RKO (cell line): ENCODE measurements at places on chromosomes 2 and 18.

DNA sequence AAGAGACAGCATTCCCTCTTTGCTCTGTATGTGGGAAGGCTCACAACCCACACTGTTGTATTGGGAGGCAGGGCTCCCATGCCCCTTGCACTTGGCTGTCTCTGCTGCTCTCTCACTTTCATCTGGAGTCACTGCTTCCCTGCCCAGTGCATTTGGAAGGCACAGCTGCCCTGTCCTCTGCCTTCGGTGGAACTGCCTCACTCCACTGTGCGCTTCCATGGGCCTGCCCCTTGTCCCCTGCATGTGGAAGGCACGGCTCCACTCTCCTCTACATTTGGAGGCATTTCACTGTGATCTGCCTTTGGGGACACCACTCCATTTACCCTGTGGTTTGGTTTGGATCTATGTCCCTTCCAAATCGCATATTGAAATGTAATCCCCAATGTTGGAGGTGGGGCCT lies 9.1 kb upstream of the PROM2 start:
- DNase-seq, result no peak

DNA sequence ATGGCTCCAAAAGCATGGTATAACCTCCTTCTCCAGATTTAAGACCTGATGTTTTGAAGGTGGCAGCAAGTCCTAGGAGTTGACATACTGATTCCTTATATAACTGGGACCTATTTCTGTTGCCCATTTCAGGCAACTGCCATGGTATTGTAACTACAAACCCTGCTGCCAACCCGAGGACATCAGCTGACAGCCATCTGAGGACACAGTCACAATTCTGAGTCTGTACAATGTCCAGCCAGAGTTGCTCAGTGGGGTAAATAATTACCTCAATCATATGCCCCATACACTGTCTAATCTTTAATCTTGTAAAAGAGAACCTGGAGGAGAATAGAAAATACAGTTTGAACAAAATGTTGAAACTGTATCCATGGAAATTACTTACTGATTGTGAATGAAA lies 8.7 kb upstream of the GAREM2 start:
- no peak for DNase-seq

GRCh38 chr2:53896864-53897263 lies 37.1 kb upstream of the GPR75 start:
- peak; percentile 92 for DNase-seq

DNA sequence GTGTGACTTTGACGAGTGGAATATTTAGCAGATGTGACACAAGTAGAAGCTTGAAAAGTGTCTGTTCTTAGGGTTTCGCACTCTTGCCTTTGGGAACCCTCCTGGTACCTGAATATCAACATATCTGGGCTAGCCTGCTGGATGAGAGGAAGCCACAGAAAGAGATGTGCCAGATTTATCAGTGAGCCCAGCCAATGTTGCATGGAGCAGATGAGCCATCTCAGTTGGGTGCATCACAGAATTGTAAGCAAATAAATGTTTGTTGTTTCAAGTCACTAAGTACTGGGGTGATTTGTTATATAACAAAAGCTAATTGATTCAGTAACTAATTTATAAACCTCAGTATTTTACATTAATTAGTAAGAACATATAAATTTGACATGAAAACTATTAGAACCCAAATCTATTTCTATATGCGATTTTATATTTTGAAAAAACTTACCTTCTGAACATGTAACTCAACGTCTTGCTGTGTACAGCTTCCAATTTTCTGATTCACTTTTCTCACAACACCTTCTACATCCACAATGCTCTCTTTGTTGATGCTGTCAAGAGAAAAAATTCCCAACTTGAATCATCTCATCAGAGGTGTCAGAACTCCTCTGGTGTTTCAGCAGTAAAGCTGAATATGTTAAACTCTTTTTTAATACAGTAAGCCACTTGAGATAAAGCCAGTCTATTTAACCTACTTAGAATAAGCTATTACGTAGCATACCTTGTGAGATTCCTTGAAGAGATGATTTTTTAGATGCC lies 42.3 kb downstream of the DARS1 start:
- no peak for DNase-seq

DNA sequence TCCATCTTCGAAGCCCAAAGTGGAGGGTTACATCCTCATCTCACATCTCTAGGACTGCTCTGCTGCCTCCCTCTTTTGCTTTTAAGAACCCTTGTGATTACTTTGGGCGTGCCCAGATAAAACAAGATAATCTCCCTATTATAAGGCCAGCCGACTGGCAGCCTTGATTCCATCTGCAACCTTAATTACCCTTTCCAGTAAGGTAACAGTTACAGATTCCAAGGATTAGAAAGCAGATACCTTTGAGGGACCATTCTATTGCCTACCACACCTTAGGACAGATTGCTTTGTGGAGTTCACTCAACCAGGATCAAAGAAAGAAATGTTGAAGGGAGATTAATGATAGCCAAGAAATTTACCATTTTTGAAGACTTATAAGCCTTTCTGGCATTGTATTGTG lies 250.8 kb upstream of the ACVR2A start:
- DNase-seq, result no peak

DNA sequence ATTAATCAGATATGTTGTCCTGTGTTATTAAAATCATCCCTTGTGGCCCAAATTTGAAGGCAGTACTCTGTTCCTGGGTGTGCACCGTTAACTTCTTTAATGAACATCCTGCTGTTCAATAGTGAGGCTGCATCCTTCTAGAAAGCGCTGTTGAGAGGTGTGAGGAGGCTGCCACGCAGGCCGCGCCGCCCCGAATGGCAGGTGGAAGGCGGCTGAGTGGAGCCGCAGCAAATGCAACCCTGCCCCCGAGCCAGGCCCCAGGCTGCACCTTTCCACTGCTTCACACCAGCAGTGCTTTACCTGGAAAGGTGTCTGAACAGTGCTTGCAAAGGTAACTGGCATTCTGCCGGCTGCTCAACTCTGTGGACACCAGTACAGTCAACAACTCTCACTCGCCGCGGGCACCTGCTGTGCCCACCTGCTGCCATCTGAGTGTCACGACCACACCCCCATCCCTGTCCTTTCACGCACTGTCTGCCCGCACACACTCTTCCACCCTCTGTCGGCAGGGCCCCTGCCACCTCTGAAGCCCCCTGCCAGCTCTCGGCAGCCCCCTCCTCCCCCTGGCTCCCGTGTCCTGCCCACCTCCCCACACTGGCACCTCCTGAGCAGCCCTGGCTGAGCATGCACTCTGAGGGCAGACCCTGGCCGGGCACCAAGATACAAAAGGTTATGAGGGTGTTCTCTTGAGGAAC lies 70.9 kb downstream of the ODC1 start:
- DNase-seq, result no peak

DNA sequence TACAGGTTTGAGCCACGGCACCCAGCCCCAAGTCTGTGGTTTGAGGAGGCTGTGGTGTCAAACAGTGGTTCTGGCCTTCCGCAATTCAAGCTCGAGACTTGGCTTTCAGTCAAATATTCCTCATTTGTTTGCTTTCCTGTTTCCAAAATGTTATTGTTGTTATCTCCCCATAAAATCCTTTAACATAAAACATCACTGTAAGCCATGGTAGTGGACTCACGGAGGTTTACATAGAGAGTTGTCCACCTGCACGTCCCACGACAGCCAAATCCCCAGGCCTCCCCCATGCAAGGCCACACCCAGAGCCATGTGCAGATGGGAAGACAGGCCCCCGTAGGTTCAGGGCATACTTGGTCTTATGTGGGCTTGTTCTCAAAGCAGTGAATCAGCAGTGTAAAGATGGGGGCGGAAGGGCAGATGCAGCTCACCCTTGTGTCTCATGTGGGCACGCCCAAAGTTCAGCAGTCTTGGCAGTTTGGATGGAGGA lies 18.9 kb upstream of the ST3GAL5 start:
- DNase-seq, result no peak

DNA sequence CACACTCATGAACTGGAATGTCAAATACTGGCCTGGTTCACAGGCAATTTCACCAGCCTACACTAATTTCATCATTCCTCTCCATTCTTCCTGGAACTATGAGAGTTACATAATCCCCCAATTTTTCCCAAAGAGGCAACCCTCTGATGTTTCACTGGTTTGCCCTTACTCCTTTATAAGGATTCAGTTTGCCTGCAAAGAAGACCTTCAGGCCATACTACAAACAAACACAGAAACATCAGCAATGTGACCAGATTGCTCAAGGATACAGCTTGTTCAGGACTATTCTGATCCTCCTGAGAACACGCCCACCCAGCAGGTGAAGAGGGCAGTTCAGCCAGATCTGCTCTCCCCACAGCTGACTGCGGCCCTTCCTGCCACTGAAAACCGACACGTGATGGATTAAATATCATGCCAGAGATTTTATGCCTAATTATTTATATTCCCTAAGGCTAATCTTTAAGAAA lies 215.5 kb downstream of the ETAA1 start:
- no peak for DNase-seq

- no peak for DNase-seq
Measured at GRCh38 chr18:13321923-13322322, 103.4 kb downstream of the LDLRAD4 start.

DNA sequence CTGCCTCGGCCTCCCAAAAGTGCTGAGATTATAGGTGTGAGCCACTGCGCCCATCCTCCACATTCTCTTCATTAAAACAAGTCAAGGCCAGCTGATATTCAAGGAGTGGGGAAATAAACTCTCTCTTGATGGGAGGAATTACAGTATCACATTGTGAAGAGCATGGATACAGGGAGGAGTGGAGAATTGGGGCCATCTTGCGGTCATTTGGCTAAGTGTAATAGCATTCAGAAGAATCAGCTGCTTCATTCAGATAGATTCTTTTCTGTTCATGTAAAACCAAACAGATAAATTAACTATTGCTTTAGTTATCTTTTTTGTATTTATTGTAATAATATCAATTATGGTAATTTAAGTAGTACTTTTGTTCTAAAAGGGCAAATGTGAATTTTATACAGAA lies 156.3 kb downstream of the UBR3 start:
- DNase-seq, result no peak

DNA sequence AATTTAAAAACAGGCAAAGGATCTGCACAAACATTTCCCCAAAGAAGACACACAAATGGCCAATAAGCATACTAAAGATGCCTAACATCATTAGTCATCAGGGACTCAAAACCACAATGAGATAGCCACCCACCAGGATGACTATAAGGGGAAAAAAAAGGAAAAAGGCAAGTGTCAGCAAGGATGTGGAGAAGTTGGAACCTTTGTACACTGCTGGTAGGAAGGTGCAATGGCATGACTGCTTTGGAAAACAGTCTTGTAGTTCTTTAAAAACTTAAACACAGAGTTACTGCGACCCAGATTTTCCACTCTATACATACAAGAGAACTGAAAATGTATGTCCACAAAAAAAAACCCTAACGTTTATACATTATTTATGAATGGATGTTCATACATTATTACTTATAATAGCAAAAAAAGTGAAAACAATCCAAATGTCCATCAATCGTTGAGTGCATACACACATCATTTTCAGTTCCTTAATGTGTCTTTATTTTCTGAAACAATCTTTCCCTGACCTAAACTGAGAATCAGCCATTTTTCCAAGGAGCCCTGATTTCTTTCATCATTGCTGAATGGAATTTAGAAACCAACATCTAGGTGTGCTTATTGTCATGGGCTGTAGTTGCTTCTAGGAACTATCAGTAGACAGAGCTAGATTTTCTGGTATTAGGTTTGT lies 64.7 kb upstream of the TLK1 start:
- peak; percentile 96 for DNase-seq

DNA sequence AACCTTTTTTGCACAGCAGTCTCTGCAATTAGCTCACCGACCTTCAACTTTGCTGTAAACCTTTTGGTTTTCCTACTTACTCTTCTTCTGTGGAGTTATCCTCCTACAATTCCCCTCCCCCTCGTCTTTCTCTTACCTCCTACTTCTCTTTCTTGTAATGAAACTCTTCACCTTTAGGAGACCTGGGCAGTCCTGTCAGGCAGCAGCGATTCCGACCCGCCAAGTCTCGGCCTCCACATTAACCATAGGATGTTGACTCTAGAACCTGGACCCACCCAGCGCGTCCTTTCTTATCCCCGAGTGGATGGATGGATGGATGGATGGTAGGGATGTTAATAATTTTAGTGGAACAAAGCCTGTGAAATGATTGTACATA lies 8.3 kb downstream of the TBR1 start:
- DNase-seq, result no peak

DNA sequence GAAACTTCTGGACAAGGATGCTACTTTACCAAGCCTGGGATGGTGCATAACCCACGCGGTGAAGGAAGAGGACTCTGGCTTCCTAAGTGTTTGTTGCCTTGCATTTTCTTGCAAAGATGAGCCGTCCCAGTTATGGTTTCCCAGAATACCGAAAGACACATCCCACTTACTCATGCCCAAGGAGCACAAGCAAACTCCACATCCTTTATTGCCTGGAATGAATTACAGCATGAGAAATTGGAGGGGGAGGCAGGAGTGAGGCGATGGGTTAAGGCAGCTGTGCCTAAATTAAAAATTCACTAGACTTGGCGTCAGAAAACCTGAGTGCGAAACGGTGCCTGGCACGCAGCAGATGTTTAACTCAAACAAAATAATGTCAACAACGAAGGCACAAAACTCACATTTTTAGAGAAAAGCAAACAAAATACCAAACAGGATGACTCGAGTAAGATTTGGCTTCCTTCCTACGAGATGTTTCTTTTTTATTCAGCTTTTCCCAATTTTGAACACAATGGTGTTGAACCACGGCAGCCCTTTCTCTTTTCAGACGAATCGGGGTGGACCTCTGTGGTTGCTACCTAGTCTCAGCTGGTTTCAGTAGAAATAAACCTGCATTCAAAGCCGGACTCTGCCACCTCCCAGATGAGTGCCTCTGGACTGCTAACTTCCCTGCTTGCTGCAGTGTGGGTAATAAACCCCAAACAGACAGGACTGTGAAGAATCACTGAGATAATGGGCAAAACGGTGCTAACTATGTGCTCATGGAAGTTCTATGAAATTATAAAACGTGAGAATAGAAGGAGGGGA lies 100.3 kb upstream of the NCK2 start:
- DNase-seq, result no peak

DNA sequence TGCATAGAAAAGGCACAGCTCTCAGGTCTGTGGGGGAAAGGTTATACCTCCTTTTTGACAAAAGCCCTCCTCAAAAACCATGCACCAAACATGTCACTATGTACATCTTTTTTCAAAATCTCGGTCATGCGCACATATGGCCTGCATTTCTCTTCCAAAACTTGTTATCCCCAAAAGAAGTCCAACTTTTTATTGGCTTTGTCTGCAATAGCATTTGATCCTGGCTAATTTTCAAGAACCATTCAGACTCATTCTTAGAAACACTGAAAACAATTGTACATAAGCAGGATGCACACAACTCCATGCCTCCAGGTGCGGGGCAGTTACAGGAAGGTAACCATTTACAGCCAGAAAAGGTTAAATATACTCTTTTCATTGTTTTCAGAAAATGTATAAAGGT lies 21.9 kb downstream of the SERTAD2 start:
- no peak for DNase-seq

DNA sequence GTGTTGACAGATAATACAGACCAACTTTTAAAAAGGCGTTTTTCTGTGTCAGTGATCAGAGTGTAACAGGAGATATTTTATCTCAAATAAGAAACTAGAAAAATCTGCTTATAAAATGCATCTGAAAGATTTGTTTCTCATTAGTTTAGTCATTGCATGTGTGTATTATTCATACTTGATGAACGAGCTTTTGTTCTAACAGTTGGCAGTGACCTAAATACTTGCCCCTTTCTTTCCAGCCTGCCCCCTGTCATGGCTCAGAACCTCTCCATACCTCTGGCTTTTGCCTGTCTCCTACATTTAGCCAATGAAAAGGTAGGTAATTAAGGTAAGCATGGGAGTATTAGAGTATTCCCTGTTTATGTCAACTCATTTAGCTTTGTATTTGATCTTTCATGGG lies 33.6 kb downstream of the NCAPH start:
- DNase-seq, result no peak

- no peak for DNase-seq
Measured at GRCh38 chr2:239789711-239790110, 235.4 kb downstream of the NDUFA10 start.
